Liver (tissue), 10 donors: ENCODE measurements at places on chromosomes 2 and 18.

DNA sequence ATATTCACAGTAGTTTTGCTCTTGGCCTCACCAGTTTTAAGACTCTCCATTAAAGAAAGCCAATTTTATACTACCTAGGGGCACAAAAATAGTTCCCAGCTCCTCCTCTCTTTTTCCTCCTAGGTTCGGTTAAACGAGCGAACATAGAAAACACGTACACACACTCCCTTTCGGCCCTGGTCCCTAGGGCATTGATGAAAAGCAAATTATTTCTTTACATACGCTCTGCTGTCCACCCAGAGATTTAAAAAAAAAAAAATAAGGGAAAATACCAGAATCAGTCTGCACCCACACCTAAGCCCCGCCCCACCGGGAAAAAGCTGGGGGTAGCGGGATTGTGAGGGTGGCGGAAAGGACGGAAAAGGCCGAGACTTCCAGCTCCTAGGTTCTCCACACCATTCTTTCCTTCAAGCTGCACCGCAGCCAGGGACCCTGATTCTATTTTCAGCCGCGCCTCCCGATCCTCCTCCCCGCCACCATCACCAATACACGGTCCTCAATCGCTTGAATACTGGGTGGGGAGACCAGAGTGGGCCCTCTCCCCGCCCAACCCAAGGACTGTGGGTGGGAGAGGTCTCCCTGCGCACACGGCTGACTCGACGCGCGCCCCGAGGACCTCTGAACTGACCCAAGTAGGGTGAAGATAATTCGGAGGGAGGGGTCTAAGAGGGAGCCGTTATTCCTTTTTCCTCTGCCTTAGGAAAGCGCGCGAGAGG is 769 bp downstream of the ATF2 start:
- DNase-seq: peak; percentile 40

DNA sequence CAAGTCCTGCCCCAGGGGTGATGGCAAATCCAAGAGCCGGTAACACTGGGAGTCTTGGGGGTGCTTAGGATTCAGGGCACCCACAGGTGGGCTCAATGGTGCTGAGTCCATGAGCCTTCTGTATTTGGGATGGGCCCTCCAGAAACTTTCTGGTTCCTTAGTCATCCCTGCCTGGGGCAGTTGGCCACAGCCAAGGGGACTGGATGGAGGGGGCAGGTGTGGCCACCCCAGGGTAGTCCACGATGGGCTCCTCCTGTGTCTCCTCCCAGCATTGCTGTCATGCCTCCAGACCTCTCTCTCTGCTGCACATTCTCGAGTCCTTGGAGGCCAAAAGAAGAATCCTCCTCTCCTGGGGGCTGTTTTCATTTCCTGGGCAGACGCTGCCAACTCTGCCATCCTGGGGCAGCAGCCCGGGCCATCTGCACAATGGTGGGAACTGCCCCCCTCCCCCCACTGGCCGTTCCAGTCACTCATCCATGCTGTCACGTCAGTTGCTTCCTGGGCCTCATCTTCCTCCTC is 158.0 kb upstream of the TWIST2 start:
- DNase-seq: no peak

DNA sequence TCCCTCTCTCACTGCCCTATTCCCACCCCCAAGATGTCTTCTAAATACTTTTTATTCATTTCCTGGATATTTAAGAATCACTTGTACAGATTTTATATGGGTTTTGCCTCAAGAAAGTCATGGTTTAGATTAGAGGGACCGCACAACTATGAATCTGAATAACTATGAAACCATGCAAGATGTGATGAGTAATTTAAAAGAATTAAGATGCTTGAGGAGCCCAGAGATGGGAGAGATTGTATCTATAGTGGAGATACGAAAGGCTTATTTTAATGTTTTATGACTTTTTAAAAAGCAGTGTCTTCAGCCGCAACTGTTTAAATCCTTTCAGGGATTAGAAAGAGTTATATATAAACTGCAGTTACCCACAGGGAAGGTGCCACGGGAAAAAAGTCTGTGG is 324.1 kb downstream of the LPIN1 start:
- no peak for DNase-seq

DNA sequence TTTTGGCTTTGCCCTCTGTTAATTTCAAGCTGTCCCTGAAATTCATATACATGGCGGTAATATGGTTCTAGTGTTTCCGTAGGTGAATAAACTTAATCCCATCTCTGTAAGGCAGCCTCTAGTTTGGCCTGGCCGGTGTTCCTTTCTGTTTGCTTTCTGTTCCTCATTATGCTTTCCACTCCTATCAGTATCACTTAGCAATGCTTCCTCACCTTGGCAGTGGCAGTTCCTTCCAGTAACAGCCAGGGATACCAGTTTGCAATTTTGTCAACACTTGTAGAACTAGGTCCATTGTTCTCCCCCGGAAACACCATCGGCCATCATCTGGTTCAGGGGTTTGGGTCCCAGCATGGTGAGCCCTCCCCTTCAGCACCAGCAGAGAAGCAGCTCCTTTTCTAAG is 18.2 kb upstream of the TNP1 start:
- DNase-seq: no peak

DNA sequence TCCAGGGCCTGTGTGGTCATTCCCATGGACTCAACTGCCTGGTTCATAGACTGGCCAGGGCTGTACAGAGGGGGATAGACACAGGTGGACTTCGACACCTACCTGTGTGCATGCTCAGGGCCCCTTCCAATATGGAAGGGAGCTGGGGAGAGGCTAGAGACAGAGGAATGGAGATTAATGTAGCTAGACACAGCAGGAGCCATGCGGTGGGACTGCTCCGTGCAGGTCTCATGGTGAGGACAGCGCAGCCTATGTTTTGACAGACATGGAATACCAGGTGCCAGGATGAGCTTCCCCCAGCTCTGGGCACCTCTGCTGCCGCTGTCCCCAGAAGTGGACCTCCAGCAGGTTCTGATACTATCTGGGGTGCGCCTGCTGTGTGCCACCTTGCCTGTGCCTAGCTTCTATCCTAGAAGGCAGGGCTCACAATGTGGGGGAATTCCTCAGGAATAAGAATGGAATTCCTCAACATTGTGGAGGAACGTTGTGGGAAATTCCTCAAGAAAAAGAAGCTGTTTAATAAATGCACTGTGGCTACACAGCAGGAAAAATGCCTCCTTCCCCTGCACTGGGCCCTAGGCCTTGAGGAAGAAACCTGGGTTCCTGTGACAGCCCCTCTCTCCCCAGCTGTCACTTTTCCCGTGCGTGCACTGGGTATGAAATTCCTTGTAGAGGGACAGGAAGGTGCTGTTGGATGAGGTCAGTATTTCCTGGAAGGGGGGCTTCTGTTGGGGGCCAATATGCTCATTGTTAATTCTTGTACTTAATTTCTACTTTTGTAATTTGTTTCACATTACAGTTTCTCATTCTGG is 7.3 kb downstream of the IL1R1 start:
- no peak for DNase-seq

DNA sequence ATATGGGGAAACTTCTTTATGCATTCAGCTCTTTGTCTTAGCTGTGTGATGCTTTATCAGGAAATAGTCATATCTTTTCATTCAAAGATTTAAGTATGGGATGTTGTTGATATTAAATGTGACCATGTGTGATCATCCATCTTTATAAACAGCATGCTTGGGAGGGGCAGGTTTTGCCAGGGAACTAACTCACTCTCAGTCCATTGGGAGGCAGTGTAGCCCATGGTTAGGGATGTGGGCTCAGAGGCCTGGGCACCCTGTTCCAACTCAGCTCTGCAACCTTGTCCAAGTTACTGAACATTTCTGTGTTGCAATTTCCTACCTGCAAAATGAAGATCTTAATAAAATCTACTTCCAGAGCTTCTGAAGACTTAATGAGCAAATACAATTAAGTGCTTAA is 92.0 kb upstream of the BCL2L11 start:
- no peak for DNase-seq

DNA sequence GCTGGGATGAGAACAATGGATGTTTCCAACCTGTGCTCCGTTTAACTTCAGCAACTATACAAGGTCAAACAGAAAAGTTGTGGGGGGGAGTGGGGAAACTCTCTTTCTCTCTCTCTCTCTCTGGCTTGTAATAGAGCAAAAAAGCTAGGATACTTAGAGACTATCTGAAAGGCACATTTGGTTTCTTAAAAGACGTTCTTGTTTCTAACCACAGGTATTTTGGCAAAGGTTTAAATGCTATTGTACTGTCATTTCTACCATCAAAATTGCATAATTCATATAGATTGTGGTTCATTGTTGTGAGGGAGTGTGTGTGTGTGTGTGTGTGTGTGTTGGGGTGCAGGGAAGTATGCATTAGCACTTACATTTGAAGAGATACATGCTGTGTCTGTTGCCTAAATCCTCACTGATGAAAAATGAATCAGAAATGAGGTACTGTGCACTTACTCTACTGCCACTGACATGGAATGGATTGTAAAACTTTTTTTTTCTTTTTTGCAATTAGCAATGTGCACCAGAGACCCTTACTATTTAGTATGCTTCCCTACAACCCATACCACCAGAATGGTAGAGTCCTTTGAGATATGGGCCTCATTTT is 841.0 kb upstream of the PIK3C3 start:
- DNase-seq: no peak

DNA sequence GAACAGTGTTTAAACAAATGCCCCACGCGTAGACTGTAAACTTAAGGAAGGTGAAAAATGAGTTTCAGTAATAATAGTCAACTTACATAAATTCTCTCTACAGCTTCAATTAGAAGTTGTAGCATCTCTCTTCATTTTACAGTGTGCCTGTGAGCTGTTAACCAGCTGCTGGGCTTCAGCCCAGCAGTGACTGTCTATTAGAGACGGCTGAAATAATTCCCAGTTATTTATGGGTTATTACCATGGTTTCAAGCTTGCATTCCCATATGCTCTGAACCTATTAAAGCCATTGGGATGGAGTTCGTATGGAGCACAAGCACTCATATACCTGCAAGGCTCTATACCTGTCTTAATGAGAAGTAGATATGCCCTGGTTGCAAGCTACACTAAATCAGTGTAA is 501.1 kb downstream of the CNTNAP5 start:
- no peak for DNase-seq

GRCh38 chr2:227406177-227407031 is 18.7 kb upstream of the SCYGR1 start:
- DNase-seq: peak; percentile 40

DNA sequence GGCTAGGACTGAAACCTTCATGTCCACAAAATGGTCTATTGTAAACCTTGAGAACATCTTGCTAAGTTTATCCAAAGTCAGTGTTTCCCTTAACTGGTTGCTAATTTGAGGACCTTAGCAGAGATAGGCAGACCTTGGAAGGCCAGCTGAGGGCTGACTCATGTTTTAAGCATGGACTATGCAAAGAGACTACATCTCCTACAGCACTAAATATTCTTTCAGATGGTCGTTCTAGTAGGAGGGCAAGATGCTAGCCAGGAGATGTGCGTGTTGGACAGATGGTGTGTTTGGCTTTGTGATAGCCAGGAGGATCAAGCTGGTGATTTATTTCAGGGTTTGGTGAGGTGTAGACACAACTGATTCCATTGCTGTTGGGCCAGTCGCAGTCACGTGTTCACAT is 75.8 kb downstream of the NRP2 start:
- no peak for DNase-seq

- no peak for DNase-seq
Observed at GRCh38 chr2:228986961-228987360, 284.1 kb downstream of the PID1 start.

- no peak for DNase-seq
Observed at GRCh38 chr2:143329288-143329687, 200.1 kb downstream of the ARHGAP15 start.

DNA sequence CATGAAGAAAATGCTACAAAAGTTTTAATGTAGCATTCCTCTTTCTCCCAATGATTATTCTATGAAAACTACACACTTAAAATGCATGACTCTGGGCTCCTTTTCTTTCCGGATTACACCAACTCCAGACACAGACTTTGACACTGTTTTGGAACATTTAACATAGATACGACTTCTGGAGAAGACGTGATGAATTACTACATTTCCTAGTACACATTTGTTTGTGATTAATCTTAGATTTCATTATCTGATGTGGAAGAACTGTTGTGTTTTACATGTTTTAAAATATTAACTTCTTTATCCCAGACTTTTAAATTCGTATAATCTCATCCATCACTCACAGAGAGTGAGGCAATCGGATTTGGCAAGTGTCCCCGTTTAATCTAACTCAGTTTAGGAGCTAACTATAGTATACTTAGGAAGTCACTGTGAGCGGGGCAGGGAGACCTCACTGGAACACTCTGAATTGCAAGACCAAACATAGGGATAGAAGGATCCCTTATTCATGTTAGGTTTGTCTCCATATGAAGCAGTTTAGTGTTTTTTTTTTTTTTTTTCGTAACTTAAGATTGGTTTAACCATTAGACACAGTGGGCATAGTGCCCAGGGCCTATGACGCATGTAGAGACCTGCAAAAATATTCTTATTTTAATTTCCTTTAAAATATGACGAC is 66.7 kb downstream of the PDE1A start:
- no peak for DNase-seq

GRCh38 chr2:216553093-216553478 is 54.4 kb downstream of the RPL37A start:
- DNase-seq: no peak

DNA sequence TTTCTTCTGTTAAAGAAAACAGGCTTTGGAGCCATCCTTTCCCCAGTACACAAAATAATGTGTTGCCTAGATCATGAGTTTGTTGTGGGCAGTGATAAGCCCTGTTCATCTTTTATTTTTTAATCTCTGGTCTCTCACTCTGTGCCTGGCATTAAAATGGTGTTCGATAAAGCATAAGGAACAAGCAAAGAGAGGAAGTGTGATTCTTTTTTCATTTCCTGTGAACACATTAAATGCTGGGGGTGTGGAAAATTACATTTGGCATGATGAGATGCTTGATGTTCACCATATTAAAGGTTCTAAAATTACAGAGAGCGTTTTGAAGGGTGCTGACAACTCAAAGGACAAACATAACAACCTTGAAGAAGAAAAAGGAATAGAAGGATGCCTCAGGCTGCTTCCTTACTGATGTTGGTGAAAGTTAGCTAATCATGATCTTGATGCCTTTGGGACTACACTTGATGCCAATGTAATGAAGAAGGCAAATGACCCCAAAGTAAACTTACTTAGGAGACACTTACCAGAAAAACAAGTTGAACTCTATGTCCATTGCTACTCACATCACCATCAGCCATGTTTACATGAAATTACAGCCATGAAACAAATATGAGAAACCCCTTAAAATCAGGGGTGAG is 33.0 kb downstream of the TMEFF2 start:
- no peak for DNase-seq

- no peak for DNase-seq
Observed at GRCh38 chr2:136361521-136361920, 243.6 kb upstream of the CXCR4 start.

- DNase-seq: no peak
Observed at GRCh38 chr2:144937910-144938709, 418.2 kb upstream of the ZEB2 start.
